T-helper 2 cell (primary cell): ENCODE measurements at places on chromosomes 4 and X.

DNA sequence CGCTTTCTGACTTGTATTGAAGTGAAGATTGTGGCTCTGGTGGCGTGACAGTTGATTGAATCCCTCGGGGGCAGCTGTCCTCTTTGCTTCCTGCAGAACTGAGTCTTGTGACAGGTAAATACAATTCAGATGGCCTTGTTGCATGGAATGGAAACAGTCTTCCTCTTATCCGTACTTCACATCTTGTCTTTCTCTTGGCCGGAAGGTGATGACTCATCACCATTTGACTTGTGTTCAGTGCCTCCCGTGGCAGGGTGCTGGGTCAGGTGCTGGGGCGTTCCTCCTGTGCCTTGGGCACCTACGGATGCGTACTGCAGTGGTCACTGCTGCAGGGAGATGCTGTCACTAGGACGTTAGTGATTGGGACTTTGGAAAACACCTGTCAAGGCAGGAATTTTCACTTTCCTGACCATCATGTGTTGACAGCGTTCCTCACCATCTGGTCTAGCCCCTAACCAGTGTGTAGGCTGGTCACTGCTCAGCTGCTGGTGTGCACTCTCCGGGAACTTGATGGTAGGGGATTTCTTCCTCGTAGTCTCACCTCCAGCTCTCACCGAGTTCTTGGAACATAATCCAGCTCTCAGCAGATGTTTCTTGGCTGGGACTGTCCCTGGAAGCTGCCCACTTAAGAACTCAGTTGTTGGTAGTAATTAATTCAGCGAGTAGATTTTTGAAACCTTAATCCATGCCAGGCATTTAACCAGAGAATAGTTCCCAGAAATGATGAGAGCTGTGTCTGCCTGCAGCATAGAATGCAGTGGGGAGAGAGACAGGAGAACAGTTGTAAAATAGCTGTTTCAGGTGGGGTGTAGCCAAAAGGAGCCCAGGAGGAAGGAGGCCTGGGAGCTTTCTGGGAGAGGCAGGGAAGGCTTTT is 7.2 kb downstream of the TBC1D14 start:
- peak; percentile 36 for DNase-seq

DNA sequence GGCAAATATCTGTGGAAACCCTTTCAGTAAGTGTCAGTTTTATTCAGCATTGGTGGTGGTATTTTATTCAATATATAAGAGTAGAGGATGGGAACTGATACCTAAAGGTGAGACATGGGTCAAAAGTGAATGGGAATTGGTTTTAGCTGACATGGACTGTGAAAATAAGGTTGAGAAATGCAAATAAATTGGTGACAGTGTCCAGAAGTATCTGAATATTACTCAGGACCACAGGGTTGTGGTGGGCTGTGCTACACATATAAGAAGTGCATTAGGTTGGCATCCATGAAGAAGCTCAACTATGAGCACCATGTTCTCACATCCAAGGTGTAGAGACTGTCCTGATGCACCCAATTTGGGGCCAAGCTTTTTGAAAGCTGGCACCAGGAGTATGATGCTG is 45.0 kb downstream of the ETDC start:
- DNase-seq, result no peak

DNA sequence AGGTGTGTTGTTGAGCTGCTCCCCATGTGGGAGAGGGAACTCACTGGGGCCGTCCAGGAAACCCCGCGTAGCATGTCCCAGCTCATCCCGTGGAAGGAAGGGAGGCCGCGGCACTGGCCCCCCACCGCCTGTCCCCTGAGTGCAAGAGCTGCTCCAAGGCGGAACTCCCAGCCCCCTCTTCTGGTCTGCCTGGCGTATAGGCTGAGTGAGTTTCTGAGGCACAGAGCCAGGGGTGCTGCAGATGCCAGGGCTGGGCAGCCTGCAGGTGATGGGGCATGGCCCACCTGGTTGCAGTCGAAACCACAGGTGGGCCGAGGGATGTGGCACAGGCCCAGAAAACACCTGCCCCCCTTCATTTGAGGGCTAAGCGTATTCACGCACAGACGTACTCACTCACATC is 49.6 kb downstream of the ABLIM2 start:
- no peak for DNase-seq

DNA sequence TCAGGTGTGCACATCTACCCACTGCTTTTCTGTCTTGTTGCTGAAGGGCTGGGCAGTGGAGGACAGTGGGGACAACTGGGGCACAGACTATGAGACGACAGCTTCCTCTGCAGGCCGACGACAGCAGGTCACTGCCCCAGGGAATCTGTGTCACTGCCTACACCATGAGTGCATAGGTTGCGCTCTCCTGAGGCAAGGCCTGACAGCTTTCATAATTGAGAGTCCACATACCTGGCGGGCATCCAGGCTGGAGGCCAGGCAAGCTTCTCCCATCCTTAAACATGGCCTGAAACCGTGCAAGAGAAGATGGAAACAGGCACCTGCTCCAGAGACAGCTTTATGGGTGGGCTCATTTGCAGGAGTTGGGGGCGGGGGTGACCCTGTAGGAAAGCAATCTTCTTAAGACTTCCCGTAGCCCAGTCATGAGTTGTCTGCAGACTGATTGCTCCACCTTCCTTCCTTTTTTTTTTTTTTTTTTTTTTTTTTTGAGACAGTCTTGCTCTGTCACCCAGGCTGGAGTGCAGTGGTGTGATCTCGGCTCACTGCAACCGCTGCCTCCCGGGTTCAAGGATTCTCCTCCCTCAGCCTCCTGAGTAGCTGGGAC is 2.9 kb downstream of the ANOS1 start:
- no peak for DNase-seq

- DNase-seq, result peak; percentile 43
Observed at GRCh38 chrX:106588801-106589200, 23.0 kb upstream of the RADX start.

GRCh38 chrX:29662759-29663503 is 552.4 kb upstream of the MAGEB2 start:
- DNase-seq, result no peak

DNA sequence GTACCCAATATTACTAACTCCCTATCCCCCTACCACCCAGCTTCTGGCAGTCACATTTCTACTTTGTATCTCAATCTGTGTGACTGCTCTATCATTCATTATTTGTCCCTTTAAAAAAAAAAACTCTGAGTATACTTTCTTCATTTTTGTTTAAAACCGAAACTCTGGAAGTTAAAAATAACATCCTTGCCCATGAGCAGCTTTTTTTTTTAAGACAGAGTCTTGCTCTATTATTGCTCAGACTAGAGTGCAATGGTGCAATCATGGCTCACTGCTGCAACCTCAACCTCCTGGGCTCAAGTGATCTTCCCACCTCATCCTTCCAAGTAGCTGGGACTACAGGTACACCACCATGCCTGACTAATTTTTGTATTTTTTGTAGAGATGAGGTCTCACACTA is 15.8 kb downstream of the UBE2K start:
- no peak for DNase-seq

- DNase-seq, result no peak
Observed at GRCh38 chr4:83022724-83023450, 12.1 kb upstream of the COPS4 start.

- no peak for DNase-seq
Observed at GRCh38 chr4:183988874-183989273, 83.8 kb downstream of the STOX2 start.

DNA sequence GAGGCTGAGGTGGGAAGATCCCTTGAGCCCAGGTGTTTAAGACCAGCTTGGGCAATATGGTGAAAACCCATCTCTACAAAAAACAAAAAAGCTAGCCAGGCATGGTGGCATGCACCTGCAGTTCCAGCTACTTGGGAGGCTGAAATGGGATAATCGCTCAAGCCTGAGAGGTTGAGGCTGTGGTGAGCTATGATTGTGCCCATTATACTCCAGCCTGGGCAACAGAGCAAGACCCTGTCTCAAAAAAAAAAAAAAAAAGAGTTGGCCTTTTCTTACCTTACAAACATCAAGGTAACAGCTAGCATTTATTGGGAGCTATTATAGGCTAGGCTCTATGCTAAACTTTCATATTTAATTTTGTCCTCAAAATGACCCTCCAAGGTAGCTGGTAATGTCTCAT is 43.4 kb downstream of the PTTG2 start:
- no peak for DNase-seq

- no peak for DNase-seq
Observed at GRCh38 chr4:188012426-188012945, 16.9 kb downstream of the ZFP42 start.

DNA sequence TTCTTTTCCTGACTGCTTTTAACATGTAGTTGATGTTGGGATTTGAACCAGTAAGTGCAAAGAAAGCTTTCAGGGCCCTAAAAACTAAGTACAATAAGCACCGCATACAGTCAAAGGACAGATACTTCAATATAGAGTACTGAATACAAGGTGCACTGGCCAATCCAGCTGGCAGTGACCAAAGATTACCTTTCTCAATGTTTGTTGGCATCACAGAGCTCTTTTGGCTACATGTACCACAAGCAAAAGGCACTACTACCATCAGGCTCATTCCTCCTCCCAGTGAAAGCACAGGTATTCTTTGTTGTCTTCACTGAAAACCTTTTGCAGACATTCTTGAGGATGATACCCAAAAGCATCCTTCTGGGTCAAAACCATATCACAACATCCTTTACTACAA is 65.2 kb upstream of the ZCCHC13 start:
- no peak for DNase-seq

DNA sequence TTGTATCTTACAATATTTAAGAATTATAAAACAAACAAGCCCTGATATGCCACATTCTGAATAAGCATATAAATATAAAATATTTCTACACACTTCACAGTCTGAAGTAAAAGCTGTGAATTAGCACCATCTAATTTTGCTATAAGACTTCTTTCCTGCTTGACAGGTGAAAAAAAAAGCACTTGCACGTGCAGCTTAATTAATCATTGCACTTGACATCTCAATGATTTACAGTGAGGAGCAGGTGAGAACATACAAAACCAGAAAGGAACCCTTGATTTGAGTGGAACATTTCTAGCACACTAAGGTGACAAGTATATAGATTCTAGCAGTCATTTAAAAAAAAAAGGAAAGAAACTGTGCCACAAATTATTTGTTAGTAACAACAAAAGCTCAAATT is 47.9 kb downstream of the CHIC2 start:
- DNase-seq, result no peak

GRCh38 chr4:175947117-175947722 is 118.4 kb upstream of the WDR17 start:
- DNase-seq, result no peak

DNA sequence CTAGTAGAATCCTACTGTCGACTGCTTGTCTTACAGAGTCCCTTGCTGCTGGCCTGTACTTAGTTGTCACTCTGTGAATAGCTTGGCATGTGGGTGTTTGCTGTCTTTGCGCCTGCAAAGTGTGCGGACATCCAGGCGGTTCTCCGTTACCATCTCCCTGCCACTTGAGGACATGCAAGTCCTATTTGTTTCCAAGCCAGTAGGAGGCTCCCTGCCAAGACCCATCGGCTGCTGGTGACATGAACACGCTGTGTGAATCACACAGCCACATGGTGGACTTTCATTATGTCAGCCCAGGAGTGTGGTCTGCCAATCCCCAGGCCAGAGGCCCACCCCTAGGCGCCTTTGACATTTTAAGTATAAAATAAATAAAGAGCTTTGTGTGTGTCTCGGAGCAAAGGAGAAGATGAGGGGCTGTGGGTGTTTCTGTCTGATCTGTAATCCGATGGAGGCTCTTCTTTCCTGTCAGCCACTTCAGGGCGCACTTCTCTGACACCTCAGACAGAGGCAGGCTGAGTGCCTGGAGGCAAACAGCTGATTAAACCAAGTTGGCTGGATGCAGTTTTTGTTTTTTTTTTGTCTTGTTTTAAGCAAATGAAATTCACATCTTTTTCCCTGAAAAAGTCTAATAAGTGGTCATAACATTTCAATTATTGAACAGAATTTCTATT is 51.5 kb downstream of the ALPK1 start:
- no peak for DNase-seq

GRCh38 chr4:89939994-89940393 is 45.3 kb downstream of the MMRN1 start:
- no peak for DNase-seq

DNA sequence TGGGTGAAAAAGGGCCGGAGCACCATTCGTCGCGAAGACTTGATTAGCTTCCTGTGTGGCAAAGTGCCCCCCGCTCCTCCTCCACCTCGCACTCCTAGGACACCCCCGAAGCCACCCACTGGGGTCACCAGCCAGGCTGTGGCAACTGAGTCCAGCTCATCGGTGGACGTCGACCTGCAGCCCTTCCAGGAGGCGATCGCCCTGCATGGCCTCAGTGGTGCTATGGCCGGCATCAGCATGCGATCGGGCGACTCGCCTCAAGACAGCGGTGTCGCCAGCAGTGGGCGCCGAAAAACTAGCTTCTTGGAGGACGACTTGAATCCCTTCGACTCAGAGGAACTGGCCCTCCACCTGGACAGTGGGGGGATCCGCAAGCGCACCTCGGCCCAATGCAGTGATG is 126.8 kb upstream of the CXorf66 start:
- no peak for DNase-seq

- peak; percentile 56 for DNase-seq
Observed at GRCh38 chrX:1582686-1583437, 8.5 kb upstream of the AKAP17A start.

DNA sequence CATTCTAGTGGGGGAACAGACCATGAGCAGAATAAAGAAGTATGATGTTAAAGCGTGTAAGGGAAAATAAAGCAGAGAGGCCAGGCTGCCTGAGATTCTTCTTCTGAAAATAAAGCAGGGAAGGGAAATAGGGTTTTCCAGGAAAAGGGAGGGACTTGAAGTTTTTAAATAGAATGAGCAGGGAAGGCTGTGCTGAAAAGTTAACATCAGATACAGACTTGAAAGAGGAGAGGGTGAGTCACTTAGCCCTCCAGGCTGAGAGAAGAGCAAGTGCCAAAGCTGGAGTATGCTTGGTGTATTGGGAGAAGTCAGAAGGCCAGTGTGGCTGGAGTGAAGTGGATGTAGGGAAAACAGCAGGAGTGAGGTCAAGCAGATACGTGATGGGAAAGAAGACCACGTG is 10.0 kb upstream of the PLK4 start:
- DNase-seq, result no peak

DNA sequence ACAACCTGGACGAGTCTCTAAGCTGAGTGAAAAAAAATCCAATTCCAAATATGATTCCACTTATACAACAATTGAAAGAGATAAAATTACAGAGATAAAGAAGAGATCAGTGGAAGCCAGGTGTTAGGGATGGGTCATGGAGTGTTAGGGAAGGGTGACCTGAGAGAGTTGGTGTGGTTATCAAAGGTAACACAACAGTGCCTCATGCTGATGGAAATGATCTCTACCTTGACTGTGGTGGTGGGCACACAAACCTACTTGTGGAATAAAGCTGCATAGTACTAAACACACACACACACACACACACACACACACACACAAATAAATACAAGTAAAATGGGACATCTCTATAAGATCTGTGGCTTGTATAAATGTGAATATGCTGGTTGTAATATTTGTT is 26.0 kb downstream of the BEND2 start:
- DNase-seq, result no peak

- no peak for DNase-seq
Observed at GRCh38 chr4:53477038-53477565, 99.7 kb downstream of the FIP1L1 start.

- no peak for DNase-seq
Observed at GRCh38 chr4:7838136-7838782, 101.4 kb downstream of the AFAP1 start.

GRCh38 chr4:75087865-75088264 is 154.9 kb downstream of the PARM1 start:
- no peak for DNase-seq

GRCh38 chr4:19969492-19969891 is 282.2 kb upstream of the SLIT2 start:
- DNase-seq, result no peak
